ENCODE measurements at places on chromosomes 4 and X. TPM values are rescaled to one million over a fixed set of nuclear protein-coding genes. Genes with fewer than 3 reads are reported as not detected.

DHX15 gene
- 71.4 TPM for polyA plus RNA-seq

DNA sequence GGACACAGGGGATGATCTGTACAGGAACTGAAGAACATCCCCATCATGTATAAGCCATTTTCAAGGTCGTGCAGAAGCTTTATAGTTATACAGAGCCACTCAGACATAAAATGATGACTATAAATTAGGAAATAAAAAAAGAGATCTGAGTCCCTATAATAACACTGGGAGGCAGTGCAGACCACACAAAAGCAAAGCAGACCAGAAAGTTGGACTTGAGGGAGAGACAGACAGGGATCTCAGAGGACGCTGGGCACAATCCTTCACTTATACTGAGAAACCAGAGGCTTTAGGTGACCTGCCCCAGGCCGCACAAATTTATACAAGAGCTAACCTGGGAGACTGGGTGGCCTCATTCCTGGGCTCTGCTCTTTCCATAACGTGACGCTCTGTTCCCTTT lies 70.5 kb downstream of the HADH start:
- no peaks in the 10 kb centered on the region for H3K36me3 ChIP-seq
- no peak overlapping the region for H3K27ac ChIP-seq
- DNase-seq = peak; percentile 10
- no peaks in the 10 kb centered on the region for H3K4me1 ChIP-seq
- H3K4me3 ChIP-seq = no peak overlapping the region

STIM2 gene
- polyA plus RNA-seq = 19.1 TPM

NHS gene
- polyA plus RNA-seq = not detected

MTHFD2L gene
- 4.6 TPM for polyA plus RNA-seq

NPY1R gene
- not detected for polyA plus RNA-seq

DNA sequence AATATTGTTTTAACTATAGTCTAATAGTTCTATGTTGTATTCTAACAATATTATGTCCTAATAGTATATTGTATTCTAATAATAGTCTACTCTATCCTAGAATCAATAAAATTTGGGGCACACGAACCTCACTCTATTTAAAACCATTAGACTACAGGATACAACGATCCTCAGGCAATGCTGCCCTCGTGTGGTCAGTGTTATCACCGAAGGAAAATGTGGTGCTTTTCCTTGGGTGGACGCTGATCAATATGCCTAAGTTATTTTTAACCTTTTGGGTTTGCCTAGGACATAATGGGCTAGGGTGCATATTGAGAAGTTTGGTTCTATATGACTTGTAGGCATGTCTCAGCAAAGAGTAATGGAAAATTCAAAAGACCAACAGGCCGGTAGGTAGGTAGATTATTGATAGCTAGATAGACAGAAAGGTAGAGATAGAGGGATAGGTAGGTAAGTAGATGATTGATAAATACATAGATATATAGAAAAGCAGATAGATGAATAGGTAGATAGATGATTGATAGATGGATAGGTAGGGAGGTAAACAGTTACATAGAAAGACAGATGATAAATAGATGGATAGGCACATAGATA lies 75.1 kb downstream of the PRKX start:
- H3K4me1 ChIP-seq = no peaks in the 10 kb centered on the region
- no peaks in the 10 kb centered on the region for H3K27me3 ChIP-seq
- DNase-seq = peak; percentile 19
- no peak overlapping the region for H3K4me3 ChIP-seq
- peaks cover 26% of the 10 kb centered on the region for H3K36me3 ChIP-seq
- H3K27ac ChIP-seq = peak overlapping the region; percentile 61

DNA sequence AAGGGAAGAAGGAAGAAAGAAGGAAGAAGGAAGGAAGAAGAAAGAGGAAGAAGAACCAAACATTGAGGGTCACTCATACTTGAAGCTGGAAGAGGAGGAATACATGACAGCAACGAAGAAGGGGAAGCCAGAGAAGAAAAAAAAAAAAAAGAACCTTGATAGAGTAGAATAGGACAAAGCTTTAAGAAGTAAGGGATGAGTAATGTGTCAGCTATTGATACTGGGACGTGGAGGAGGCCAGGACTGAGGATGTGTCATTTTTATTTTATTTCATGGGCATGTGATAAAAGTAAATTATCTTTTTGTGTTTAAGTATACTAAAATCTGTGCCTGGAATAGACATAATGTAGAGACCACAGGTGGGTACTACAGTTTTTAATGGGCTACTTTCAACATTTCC lies 6.4 kb downstream of the EDA2R start:
- H3K4me3 ChIP-seq = no peak overlapping the region
- H3K4me1 ChIP-seq = no peaks in the 10 kb centered on the region
- peaks cover 6% of the 10 kb centered on the region for H3K27me3 ChIP-seq
- no peak overlapping the region for H3K27ac ChIP-seq

TLR3 gene
- polyA plus RNA-seq = 2.5 TPM

- no peaks in the 10 kb centered on the region for H3K27me3 ChIP-seq
- H3K4me3 ChIP-seq = peak overlapping the region; percentile 55
- DNase-seq = peak; percentile 79
- H3K36me3 ChIP-seq = peaks cover 6% of the 10 kb centered on the region
- peaks cover 56% of the 10 kb centered on the region for H3K4me1 ChIP-seq
Observed at GRCh38 chr4:83252782-83253405, 31.7 kb downstream of the COQ2 start.

- peaks cover 1% of the 10 kb centered on the region for H3K4me1 ChIP-seq
- DNase-seq = no peak
- H3K36me3 ChIP-seq = no peaks in the 10 kb centered on the region
- H3K4me3 ChIP-seq = no peak overlapping the region
- H3K27ac ChIP-seq = no peak overlapping the region
- H3K27me3 ChIP-seq = peaks cover 1% of the 10 kb centered on the region
Observed at GRCh38 chr4:85929961-85930665, 429.7 kb downstream of the MAPK10 start.

DNA sequence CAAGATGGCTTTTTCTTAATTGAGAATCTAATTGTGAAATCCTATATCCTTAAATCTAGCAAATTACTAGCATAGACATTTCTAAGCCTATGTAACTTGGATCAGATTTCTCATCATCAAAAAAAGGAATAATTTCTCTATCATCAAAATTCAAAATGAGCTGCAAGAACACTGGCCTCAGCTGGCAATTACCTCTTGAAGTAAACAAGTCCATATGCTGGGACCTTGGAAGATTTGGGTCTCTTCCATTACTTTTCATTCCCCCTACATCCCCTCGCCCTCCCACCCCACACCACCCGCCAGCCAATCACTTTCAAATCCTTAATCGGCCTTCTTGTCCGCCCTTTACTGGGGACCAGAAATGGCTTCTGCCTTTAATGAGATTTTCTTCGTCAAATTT lies 23.3 kb upstream of the MBTPS2 start:
- DNase-seq = no peak
- H3K4me3 ChIP-seq = no peak overlapping the region
- peaks cover 2% of the 10 kb centered on the region for H3K27me3 ChIP-seq
- H3K27ac ChIP-seq = no peak overlapping the region
- H3K4me1 ChIP-seq = no peaks in the 10 kb centered on the region

DNA sequence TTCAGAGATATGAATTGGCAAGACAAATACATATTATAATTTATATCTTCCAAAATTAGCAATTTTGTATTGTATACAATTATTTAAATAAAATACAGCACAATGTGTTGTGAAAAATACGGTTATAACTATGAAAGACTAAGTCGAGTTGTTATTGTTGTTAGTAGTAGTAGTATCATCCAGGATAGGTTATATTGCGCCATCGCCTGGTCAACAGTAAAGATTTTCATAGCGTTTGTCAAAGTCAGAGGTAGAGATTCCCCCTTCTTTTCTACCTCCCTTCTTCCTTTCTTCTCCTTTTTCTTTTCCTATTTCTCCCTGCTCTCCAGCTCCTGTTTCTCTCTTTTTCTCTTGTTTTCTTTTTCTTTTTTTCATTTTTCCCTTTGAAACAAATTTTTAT lies 499.1 kb upstream of the EPHA5 start:
- no peaks in the 10 kb centered on the region for H3K36me3 ChIP-seq
- no peak for DNase-seq
- H3K27me3 ChIP-seq = no peaks in the 10 kb centered on the region
- no peaks in the 10 kb centered on the region for H3K4me1 ChIP-seq

DNA sequence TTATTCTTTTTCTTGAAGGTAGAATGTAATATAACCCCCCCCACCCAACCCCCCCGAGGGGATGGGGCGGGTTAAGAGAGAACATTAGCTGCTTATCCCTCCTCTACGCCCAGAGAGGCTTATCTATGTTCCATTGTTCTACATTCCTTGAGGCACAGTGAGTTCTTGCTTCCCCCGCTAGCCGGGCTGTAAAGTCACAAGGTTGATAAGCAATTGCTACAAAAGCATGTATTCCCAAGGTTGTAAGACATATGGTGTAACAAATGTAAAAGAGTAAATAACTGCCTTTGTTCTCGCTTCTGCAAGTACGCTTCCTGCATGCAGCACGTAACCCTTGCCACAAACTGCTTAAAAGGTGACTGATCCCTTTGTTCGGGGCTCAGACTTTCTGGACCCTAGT lies 8.2 kb downstream of the DCAF8L2 start:
- no peaks in the 10 kb centered on the region for H3K36me3 ChIP-seq
- H3K4me3 ChIP-seq = no peak overlapping the region
- H3K27me3 ChIP-seq = no peaks in the 10 kb centered on the region
- no peak overlapping the region for H3K27ac ChIP-seq
- H3K4me1 ChIP-seq = no peaks in the 10 kb centered on the region

DNA sequence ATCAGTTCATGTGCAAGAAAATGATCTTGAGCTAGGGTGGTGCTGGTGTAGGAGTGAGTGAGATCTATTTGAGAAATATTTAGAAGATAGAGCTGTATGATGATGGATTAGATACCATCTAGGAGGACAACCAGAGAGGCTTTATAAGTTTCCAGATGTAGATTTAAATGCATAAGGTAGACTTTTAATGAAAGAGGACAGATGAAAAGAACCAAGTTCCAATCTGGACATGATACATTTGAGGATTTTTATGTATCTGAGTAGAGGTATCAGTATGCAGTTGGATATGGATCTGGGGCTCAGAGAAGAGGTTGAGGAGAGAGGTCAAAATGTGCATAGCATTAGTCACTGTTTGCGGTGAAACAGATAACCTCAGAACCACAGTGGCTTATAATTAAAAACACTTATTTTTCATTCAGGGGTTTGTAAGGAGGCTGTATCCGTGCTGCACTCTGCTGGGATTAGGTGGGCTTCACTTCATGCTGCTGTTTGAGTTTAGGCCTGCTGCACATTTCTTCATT lies 348.7 kb downstream of the BMPR1B start:
- no peaks in the 10 kb centered on the region for H3K4me1 ChIP-seq
- no peaks in the 10 kb centered on the region for H3K36me3 ChIP-seq
- no peaks in the 10 kb centered on the region for H3K27me3 ChIP-seq
- DNase-seq = no peak
- no peak overlapping the region for H3K27ac ChIP-seq
- H3K4me3 ChIP-seq = no peak overlapping the region

- DNase-seq = no peak
- peaks cover 4% of the 10 kb centered on the region for H3K27me3 ChIP-seq
- peaks cover 6% of the 10 kb centered on the region for H3K4me1 ChIP-seq
- no peaks in the 10 kb centered on the region for H3K36me3 ChIP-seq
Observed at GRCh38 chr4:15676899-15677298, 4.7 kb upstream of the FAM200B start.

HERC5 gene
- 12.1 TPM for polyA plus RNA-seq

NMU gene
- polyA plus RNA-seq = not detected

DNA sequence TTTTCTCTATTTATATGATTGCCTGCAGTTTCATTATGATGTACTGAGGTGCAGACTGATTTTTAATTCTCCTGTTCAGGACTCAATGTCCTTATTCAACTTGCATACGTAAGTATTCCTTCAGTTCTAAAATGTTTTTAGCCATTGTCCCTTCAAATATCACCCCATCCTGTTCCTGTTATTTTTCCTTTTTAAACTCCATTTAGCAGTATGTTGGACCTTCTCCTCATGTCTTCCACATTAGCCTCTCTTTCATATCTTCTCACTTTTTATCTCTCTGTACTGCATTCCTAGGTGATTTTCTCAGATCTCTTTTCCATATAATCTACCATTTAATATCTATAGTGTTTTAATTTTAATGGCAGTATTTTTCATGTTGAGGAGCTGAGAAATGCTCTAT lies 317.7 kb downstream of the NR3C2 start:
- DNase-seq = no peak
- H3K27me3 ChIP-seq = peaks cover 3% of the 10 kb centered on the region
- no peak overlapping the region for H3K4me3 ChIP-seq
- peaks cover 22% of the 10 kb centered on the region for H3K36me3 ChIP-seq

GDPD2 gene
- not detected for polyA plus RNA-seq

GABRQ gene
- polyA plus RNA-seq = not detected

GRCh38 chr4:138113819-138114400 lies 128.2 kb downstream of the SLC7A11 start:
- peaks cover 4% of the 10 kb centered on the region for H3K27me3 ChIP-seq
- no peaks in the 10 kb centered on the region for H3K4me1 ChIP-seq
- H3K36me3 ChIP-seq = no peaks in the 10 kb centered on the region
- DNase-seq = no peak

- DNase-seq = no peak
- no peaks in the 10 kb centered on the region for H3K4me1 ChIP-seq
- no peaks in the 10 kb centered on the region for H3K36me3 ChIP-seq
Observed at GRCh38 chrX:18871161-18871890, 112.6 kb downstream of the PHKA2 start.

CTAG1A gene
- not detected for polyA plus RNA-seq

USP11 gene
- 96.5 TPM for polyA plus RNA-seq

GRCh38 chr4:77225022-77225421 lies 68.0 kb downstream of the CCNG2 start:
- no peaks in the 10 kb centered on the region for H3K4me1 ChIP-seq
- DNase-seq = no peak
- no peak overlapping the region for H3K4me3 ChIP-seq
- peaks cover 3% of the 10 kb centered on the region for H3K36me3 ChIP-seq
- H3K27me3 ChIP-seq = peaks cover 6% of the 10 kb centered on the region

- no peaks in the 10 kb centered on the region for H3K27me3 ChIP-seq
- no peak overlapping the region for H3K4me3 ChIP-seq
- no peaks in the 10 kb centered on the region for H3K36me3 ChIP-seq
- no peak for DNase-seq
- no peak overlapping the region for H3K27ac ChIP-seq
Observed at GRCh38 chrX:85922821-85923220, 124.5 kb downstream of the CHM start.

GRCh38 chr4:163603257-163603656 lies 108.8 kb downstream of the TMA16 start:
- H3K27me3 ChIP-seq = peaks cover 5% of the 10 kb centered on the region
- DNase-seq = no peak
- H3K36me3 ChIP-seq = no peaks in the 10 kb centered on the region
- no peaks in the 10 kb centered on the region for H3K4me1 ChIP-seq
- H3K27ac ChIP-seq = no peak overlapping the region

AMTN gene
- polyA plus RNA-seq = not detected

All from immature natural killer cell (primary cell).